ENCODE measurements at places on chromosomes 6 and 20.

- DNase-seq = no peak
These were observed 65.9 kb downstream of the PKIB start for GRCh38 chr6:122676146-122676545.

DNA sequence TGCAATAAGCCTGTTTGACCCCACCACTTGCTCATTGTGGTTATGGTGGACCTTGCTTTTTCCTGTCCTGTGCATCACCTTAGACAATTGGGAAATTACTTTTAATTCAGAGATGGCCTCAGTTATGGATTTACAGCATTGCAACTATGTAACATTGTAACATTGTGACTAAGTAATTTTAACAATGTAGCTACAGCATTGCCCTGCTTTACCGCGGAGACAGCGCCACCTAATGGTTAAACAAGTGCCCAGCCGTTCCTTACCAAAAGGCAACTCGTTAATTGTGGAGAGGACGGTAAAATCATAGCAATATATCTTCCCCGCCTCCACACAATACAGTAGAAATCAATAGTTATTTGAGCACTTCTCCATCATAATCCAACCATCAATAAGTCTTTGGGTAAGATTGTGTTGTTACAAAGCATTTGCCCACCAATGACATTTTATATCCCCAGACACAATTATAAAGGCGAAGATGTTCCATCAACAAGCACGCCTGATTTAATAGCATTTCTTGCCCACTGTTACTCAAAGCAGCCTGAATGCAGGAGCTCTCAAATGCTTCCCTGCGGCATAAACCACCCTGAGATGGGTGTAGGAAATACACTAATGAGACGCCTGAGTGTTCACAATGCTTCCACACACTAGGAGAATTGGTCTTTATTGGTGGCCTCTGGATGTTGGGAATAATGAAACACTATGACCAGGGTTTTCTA is 93.7 kb downstream of the PROKR2 start:
- DNase-seq = peak; percentile 7

DNA sequence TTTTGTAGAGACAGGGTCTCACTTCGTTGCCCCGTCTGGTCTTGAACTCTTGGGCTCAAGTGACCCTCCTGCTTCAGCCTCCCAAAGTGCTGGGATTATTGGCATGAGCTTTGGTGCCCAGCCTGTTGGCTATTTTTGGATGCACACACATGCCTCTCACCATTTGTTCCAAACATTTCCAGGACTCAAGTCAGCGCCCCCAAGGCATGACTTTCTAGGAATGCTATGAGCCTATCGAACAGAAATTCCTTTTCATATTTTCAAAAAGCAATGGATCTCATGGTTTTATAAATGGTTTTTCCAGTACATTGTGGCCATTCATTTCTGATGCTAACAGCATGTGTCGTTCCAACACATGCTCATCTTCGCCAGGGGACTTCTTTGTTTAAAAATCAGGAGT is 119.3 kb upstream of the NAA20 start:
- DNase-seq = no peak

DNA sequence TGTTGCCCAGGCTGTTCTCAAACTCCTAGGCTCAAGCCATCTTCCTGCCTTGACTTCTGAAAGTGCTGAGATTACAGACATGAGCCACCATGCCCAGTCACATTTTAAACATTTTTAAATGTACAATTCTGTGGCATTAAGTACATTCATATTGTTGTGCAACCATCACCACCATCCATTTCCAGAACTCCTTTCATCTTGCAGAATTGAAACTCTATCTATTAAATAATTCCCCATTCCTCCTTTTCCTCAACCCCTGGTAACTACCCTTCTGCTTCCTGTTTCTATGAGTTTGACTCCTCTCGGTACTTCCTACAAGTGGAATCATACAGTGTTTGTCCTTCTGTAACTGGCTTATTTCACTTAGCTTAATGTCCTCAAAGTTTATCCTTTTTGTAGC is 103.8 kb upstream of the NAA20 start:
- DNase-seq = no peak

- DNase-seq = peak; percentile 10
These were observed 84.7 kb upstream of the ADGRF1 start for GRCh38 chr6:47126647-47127391.

GRCh38 chr6:135044639-135045038 is 10.0 kb downstream of the HBS1L start:
- DNase-seq = no peak

GRCh38 chr20:2596673-2597279 is 55.7 kb upstream of the NOP56 start:
- no peak for DNase-seq

DNA sequence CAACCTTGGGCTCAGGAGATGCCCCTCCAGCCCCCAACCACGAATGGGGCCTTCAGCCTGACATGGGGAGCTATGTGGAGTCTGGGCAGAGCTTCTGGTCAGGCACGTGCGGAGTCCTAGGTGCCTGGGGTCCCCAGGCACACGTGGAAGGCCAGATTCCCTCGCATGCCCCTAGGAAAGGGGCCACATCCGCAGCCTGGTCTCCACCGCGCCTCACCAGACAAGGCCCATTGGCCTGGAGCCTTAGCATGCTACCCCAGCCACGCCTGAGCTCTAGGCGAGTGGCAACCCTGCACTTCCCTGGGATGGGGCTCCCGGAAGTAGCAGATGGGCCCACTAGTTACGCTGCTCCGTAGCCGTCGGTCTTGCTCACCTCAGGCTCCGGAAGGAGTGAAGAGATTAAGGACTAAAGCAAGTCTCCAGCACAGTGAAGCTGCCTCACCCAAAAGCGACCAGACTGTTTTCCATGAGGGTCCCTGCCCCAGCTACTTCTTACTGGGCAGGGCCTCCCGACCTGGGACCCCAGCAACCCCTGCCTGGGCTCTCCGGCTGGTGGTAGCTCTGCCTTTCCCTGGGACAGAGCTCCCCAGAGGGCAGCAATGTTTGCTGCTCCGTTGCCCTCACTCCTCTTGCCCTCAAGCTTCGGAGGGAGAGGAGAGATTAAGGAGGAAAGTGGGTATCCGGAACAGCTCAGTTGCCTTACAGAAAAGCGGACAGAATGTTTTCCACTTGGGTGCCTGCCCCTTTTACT is 93.2 kb upstream of the IMPG1 start:
- DNase-seq = no peak

Measured in NCI-H510A (cell line).